ENCODE measurements at places on chromosomes 5 and 9.
A peak's percentile ranks its signal among the peaks of the same experiment; 100 is the strongest.

DNA sequence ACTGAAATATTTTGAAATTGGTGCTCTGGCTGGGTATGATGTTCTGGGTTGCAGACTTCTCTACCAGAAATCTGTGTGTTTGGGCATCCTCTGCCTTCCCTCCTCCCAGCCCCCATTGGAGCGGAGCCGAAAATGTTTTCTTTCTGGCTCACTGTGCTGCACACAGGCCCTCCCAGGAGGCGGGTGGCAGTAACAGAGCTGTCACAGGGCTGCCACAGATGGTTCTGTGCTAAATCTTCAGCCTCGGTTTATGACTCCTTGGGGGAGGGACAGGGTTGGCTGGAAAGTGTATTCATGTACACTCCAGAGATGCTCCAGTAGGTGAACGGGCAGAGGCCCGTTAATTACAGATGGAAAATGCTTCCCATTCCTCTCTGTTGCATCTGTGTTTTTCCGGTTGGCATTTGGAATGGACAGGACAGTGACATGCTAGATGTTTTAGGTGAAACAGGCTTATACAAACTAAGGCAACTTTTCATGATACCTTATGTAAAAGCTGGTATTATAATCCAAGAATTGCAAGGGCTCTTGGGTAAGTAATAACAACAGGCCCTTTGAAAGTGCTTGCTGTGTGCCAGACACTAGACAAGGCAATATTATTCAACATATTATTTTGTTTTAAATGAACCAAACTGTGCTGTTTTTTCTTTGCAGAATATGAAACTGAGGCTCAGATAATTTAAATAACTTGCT, 180.2 kb downstream of the ADCY2 start:
- DNase-seq = peak; percentile 97

GRCh38 chr5:74519161-74519571, 121.4 kb downstream of the ENC1 start:
- DNase-seq = no peak

DNA sequence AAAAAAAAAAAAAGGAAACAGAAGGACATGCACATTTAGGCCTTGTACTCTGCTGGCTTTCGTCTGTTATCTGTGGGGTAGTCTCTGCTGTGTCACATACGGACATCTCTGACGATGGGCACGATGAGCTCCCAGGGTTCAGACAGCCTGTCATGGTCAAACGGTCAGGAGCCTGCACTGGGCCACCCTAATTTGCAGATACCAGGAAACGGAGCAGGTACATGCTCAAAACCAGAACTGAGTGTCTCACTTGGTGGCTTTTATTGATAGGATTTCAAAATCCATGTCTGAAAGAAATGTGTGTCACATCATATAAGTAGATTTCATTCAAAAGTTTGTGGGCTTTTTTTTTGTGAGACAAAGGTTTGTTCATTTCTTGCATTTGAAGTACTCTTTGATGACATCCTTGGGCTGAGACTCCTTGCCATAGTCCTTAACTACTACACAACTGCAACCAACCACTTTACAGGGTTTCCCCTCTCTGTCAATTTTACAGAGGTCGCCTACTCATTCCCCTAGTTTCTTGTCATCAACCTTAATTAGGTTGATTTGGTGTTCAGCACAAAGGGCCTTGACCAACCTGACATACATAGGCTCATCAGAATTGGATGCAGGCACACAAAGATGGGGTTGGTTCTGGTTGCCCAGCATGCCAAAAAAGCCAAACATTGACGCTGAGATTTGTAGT, 9.0 kb downstream of the CKMT2 start:
- no peak for DNase-seq

- no peak for DNase-seq
These were observed 336.3 kb downstream of the IRX1 start for GRCh38 chr5:3931976-3932375.

GRCh38 chr9:98368366-98369065, 113.1 kb upstream of the TBC1D2 start:
- DNase-seq = no peak

- no peak for DNase-seq
These were observed 5.8 kb upstream of the SLC26A2 start for GRCh38 chr5:149954798-149955197.

Measured in NCI-H524 (cell line).